Stimulated activated CD4-positive, alpha-beta T cell treated with anti-CD3 and anti-CD28 coated beads, Interleukin-12 subunit alpha, Interleukin-12 subunit beta, amount 100 ng/mL, for 48 hours (primary cell): ENCODE measurements at places on chromosomes 7 and 10.

- no peak for DNase-seq
Observed at GRCh38 chr7:13988731-13989125, 738 bp downstream of the ETV1 start.

GRCh38 chr7:108340856-108341411, 115.3 kb downstream of the NRCAM start:
- no peak for DNase-seq

GRCh38 chr10:124478515-124478914, 16.9 kb downstream of the LHPP start:
- DNase-seq, result no peak

DNA sequence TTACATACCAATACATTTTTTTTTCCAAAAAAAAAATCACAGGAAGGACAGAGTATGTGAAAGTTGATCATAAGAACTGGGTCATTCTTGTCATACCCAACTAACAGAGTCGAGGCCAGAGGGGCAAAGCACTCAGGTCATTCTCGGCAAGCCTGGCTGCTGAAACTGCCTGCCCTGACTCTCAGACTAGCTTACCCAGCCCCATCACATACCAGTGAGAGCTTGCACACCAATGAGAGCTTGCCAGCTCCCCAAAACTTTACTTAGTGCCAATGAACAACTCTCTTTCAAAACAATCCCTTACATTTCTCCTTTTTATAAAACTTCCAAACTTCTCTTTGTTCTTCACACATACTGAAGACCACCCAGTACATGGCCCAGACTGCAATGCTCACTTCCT, 48.9 kb downstream of the VOPP1 start:
- DNase-seq, result no peak

GRCh38 chr7:1101563-1102431, 13.9 kb downstream of the GPER1 start:
- no peak for DNase-seq

- DNase-seq, result no peak
Observed at GRCh38 chr7:71626206-71626605, 494.3 kb downstream of the GALNT17 start.

DNA sequence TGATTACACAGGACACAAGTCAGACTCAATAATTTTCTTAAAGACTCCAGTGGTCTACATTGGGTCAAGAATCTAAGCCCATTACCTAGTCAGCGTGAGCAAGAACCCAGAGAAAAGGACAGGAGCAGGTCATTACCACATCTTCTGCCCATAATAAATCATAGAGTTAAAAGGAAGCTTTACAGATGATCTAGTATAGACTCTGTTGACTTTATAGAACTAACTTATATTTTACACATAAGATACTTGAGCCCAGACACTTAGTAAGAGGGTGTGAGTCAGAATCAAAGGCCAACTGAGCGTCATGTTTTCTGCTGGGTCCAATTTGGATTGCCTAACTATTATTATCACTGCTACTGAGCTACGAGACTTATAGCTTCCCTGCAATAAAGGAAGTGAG, 206.1 kb upstream of the NPSR1 start:
- no peak for DNase-seq

- no peak for DNase-seq
Observed at GRCh38 chr7:24668927-24669635, 88.2 kb downstream of the GSDME start.

DNA sequence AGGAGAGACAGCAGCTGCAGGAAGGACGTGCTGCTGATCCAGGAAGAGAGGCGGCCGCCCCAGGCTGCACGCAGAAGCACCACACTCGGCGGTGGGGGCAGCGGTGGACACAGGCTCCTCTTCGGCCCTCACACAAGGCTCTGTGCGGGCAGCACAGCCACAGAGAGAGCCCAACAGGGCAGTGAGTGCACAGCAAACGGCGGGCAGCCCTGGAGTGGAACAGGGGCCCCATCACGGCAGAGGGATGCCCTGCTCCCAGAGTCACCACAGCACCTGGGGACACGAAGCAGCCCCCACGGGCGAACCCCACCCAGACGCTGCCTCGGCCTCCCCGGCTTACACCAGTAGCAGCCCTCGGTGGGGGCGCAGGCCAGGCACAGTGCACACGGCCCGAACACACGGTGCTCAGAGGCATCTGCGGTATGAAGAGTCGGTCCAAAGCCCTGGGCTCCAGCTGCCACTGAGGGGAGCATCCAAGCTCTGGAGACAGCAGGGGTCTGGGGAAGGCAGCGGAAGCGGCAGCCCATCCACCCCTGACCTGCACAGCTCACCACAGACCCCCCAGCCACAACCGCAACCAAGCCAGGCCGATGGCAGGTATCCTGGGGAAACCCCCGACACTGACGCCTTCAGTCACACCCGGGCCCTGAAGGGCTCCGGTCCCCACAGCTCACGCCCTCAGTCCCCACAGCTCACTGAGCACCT, 16.8 kb downstream of the NUDT1 start:
- DNase-seq, result no peak

DNA sequence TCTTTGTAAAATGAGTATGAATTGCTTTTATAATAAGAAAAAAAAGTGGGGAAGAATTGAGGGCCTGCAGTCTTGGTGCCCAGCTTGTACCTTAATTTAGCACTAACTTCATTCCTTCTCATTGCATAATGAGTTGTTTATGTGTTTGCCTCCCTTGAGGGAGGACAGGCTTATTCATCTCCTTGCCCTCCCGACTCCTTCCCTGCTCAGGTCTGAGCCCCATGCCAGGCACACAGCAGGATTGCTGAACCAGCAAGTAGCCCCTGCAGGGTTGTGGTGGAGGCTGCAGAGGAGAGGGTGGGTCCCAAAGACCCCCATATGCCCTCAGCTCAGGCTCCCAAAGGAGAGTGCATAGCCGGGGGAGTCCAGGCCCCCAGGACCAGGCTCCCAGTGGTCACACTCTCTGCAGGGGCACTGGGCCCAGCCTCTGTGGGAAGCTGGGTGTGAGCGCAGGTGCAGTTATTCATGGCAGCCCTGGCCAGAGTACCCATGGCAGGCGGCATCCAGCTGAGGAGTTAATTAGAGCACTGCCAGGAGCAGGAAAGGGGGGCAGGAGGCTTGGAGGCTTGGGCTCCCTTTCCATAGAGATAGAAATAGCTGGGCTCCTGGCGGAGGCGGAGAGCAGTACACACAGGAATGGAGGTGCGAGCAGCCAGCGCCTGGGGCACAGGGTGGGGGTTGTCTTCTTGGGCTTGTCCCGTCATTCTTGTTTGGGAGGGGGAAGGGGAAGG, 28.2 kb upstream of the GOLGA7B start:
- no peak for DNase-seq

GRCh38 chr10:1579671-1580070, 157.7 kb downstream of the ADARB2 start:
- no peak for DNase-seq
